Suprapubic skin (tissue), 4 donors: ENCODE measurements at places on chromosomes 16 and 17. TPM values are rescaled to one million over a fixed set of nuclear protein-coding genes. Genes with fewer than 3 reads are reported as not detected.

GRCh38 chr17:33968350-33969044, 286.6 kb upstream of the CCL2 start:
- peaks cover 33% of the 10 kb centered on the region for H3K4me1 ChIP-seq
- H3K36me3 ChIP-seq, result no peaks in the 10 kb centered on the region
- no peak overlapping the region for H3K4me3 ChIP-seq
- DNase-seq, result no peak
- H3K27me3 ChIP-seq, result peaks cover 16% of the 10 kb centered on the region
- no peak overlapping the region for H3K27ac ChIP-seq

DNA sequence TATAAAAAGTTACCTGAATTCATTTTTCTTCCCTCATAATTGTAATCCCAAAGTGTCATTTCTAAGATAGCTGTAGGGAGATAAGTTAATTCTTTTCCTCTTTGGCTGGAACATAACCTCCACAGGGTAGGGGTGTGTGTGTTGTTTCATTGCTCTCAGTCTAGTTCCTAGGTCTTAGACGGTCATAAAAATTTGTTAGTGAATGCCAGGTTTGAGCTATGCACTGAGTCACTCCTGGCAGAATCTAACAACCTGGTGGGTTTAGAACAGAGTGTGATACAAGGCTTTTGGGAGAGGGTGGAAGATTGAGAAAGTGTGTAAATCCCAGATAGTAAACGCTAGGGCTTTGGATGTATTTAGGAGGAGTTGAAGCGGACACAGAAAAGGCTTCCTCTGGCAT, 894 bp upstream of the PHKG2 start:
- H3K36me3 ChIP-seq, result peaks cover 32% of the 10 kb centered on the region
- peak overlapping the region; percentile 90 for H3K27ac ChIP-seq
- H3K27me3 ChIP-seq, result no peaks in the 10 kb centered on the region

DNA sequence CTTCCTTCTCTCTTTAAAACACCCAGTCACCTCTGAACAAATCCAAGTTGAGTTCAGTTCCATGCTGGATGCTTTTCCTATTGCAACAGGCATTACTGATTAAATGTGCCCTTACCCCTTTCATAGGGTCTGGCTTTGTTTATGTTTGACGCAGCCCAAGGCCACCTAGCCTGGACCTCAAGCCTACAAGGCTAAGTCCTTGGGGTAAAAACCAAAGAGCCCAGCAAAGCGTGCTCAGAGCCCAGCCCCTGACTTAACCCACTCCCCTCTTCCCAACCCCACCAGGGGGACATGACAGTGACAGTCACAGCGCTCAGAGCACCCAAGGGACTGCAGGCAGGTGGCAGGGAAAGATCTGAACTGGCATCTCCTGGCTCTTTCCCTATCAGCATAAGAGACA, 200.6 kb downstream of the XYLT1 start:
- H3K27ac ChIP-seq, result no peak overlapping the region
- no peak for DNase-seq
- H3K27me3 ChIP-seq, result no peaks in the 10 kb centered on the region
- H3K36me3 ChIP-seq, result no peaks in the 10 kb centered on the region

GRCh38 chr16:24553983-24554382, 14.6 kb downstream of the RBBP6 start:
- H3K4me1 ChIP-seq, result peaks cover 4% of the 10 kb centered on the region
- no peaks in the 10 kb centered on the region for H3K27me3 ChIP-seq
- no peak for DNase-seq
- H3K27ac ChIP-seq, result no peak overlapping the region
- H3K36me3 ChIP-seq, result peaks cover 67% of the 10 kb centered on the region

DNA sequence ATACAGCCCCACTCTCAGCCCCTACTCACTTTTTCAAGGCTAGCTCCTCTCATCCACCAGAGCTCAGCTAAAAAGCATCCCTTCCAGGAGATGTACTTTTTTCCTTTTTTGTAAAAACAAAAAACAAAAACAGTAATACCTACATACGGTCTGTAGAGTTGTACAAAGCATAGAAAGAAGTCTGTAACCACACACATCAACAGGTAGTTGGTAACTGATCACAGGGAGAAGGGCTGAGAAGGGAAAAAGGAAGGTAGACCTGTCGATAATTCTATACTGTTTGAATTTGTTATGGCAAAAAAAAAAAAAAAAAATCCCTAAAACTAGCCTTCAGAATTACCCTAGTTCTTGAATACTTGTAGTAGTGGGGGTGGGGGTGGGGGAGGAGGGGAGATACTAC, 874 bp downstream of the SLC25A19 start:
- no peak overlapping the region for H3K27ac ChIP-seq
- H3K36me3 ChIP-seq, result peaks cover 14% of the 10 kb centered on the region
- H3K4me1 ChIP-seq, result peaks cover 10% of the 10 kb centered on the region
- DNase-seq, result no peak
- H3K4me3 ChIP-seq, result peak overlapping the region; percentile 85

DNA sequence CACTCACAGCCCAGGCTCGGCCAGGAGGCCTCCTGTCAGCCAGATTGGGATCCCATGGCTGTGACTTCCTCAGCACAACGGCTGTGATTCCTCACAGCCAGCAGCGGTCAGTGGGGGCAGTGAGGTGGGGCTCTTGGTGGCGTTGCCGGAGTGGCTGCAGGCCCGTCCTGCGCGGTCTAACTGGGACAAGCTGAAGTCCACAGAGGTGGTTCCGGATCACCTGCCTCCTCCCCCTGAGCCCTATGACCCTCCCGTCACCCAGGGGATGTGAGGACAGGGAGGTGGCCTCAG, 34.4 kb upstream of the MLKL start:
- DNase-seq, result no peak
- peaks cover 8% of the 10 kb centered on the region for H3K4me1 ChIP-seq
- H3K4me3 ChIP-seq, result no peak overlapping the region
- H3K27ac ChIP-seq, result no peak overlapping the region
- no peaks in the 10 kb centered on the region for H3K36me3 ChIP-seq
- peaks cover 16% of the 10 kb centered on the region for H3K27me3 ChIP-seq

- H3K27me3 ChIP-seq, result no peaks in the 10 kb centered on the region
- H3K27ac ChIP-seq, result no peak overlapping the region
These were observed 20.9 kb upstream of the SYT17 start for GRCh38 chr16:19147126-19147525.

- DNase-seq, result no peak
- no peaks in the 10 kb centered on the region for H3K36me3 ChIP-seq
- H3K4me1 ChIP-seq, result no peaks in the 10 kb centered on the region
- H3K27me3 ChIP-seq, result no peaks in the 10 kb centered on the region
These were observed 391.4 kb upstream of the MAF start for GRCh38 chr16:79991969-79992368.

DNA sequence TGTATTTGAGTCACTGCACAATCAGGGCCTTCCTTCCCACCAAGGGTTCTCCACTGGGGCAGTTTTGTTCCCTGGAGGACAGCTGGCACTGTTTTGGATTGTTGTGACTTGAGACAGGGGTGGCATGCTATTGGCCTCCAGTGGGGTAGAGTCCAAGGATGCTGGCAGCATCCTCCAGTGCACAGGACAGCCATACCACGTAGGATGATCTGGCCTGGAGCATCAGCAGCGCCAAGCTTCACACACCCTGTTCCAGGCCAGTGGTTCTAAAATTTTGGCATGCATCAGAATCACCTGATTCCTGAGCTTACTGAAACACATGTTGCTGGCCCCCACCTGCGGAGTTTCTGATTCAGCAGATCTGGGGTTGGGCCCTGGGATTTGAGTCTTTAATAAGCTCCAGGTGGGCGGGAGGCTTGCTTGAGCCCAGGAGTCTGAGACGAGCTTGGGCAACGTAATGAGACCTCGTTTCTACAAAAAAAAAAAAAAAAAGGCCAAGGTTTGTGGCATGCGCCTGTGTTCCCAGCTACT, 83.2 kb downstream of the MGAT5B start:
- no peak overlapping the region for H3K4me3 ChIP-seq
- H3K27ac ChIP-seq, result no peak overlapping the region
- H3K36me3 ChIP-seq, result no peaks in the 10 kb centered on the region
- H3K27me3 ChIP-seq, result peaks cover 26% of the 10 kb centered on the region
- no peak for DNase-seq
- no peaks in the 10 kb centered on the region for H3K4me1 ChIP-seq

MT1G gene
- 117 TPM for total RNA-seq
